ENCODE measurements at places on chromosomes 3 and 15.

- DNase-seq, result no peak
Observed at GRCh38 chr15:55627730-55628368, 39.7 kb upstream of the PYGO1 start.

DNA sequence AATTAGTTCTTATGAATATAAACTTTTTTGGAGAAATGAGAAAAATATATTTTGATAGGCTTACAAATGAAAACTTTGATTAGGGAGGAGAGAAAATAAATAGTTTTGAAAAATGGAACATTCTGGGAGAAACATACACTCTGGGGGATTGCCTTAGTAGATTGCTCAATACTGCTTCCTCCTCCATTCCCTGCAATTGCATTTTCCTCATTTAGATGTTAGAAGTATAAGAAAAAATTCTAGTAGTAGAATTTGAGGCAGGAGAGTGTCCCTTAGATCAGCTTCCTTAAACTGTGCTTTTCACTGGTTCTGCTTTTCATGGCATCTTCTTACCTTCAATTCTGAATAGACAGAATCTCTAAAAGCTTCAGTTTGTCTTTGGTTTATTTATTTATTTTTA lies 46.2 kb upstream of the CTDSPL2 start:
- no peak for DNase-seq

DNA sequence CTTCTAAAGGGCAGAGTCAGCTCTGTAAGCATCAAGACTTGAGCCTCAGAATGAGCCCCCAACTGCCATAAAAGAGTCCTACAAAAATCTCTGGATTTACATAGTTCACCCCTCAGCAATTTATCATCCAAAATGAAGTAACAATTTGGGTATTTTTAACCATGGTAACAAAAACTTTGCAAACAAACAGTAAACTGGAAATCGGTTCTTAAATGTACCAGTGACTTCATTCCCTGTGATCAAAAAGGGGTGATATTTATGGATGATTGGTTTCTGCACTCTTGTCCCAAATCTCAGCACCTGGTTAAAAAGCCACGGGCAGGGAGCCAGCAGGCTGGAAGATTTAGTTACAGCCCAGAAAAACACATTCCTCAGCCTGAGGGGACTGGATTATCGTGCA lies 73.6 kb downstream of the TFG start:
- DNase-seq, result no peak

DNA sequence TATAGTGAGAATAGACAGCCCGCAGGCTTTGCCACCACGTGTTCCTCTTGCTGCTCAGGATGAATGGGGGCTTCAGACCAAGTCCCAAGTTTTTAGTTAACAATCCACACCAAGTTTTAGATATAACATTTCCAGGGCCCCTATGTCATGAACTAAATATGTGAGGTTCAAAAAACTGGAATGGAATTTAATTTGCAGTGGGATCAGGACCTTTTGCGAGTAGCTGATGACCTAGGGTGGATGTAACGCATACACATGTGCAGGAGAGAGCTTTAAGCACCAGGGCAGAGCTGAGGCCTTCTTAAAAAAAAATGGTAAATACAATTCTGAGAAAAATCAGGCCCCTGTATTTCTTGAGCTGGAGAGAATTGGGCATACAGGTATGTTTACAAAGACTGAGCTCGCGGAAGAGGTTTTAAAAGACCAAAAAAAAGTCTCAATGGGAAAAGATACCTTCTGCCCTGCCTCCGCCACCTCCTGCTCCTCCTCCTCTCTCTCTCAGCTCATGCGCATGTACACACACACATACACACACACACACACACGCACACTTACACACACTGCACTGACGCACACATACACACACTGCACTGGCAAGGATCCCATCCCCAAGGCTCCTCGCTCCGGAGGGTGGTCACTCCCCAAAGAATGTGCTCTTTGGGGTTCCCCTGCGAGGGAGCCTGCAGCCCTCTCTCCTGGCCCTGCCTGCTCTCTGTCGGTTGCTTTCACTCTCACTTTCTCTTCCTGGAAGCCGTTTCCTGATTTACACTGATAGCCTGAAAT lies 48.2 kb upstream of the IGF1R start:
- DNase-seq, result peak; percentile 37

- no peak for DNase-seq
Observed at GRCh38 chr3:49476563-49476962, 6.5 kb downstream of the DAG1 start.

GRCh38 chr3:166752214-166752613 lies 627.9 kb downstream of the ZBBX start:
- no peak for DNase-seq

- DNase-seq, result no peak
Observed at GRCh38 chr3:78026318-78026828, 986.5 kb downstream of the ROBO2 start.

GRCh38 chr3:23648996-23649395 lies 156.8 kb upstream of the UBE2E1 start:
- no peak for DNase-seq

DNA sequence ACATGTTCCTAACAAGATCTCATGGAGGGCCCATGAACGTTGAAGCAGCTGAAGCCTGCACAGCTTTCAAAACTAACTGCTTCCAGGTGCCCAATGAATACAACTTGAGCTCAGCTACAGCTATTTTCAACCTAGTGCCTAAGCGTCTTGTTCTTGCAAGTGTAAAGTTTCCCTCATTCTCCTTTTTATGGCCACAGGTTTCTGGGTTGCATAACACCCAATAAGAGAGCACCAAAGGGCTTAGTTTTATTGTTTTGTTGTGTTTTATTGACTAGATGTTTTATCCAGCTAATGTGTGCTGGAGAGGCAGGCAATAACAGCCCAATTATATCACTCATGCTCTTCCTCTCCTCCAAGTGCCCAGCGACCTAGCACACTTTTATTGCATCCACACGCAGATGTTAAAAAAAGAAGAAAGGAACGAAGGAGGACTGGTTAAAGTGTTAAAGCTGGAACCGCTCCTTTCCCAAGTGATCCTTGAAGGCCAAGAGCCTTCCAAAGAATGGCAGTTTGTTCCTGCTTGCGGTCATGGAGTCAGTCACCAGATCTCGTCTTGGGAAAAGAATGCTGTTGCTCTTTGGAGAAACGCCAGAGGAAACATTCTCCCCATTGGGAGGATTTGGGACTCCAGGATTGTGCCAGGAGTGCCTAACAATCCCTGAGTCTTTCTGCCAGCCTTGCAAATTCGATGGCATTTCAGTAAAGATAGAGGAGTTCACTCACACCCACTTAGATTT lies 156.9 kb downstream of the MEX3B start:
- DNase-seq, result no peak
